ENCODE measurements at places on chromosomes 13 and 19.

DNA sequence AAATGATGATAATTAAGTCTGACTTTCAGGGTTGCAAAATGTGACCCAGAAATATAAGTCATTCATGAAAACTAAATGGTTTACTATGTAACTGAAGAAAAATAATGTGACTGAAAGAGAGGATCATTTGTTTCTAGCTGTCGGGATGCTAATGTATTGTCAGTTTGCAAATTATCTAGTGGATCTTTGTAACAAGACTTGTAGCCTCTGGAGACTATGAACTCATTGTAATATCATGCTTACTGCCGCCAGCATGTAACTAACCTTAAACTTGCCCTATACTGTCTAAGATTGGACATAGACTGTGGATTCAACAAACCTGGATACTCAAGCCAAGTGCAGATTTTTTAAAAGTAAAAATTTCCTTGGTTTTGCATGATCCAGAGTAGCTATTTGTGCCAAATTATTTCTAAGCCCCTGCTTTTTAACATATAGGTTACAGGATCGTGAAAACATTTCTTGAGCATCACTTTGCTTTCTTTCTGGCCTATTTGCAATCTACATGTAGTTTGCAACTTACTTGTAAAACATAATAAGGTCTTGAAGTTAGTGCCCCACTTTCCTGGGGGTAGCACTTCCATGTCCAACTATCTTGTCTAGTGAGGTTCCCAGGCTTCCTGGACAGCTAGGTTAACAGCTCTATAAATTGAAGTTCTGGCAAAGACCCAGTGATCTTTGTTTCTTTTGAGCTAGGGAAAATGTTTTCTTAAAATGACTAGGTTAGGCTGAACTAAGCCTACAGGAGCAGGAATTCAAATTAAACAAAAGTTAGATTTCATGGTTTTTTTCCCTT lies 3.3 kb upstream of the POSTN start:
- no peak for DNase-seq

GRCh38 chr13:113552786-113553434 lies 31.6 kb upstream of the TFDP1 start:
- no peak for DNase-seq

- no peak for DNase-seq
These were observed 17.6 kb downstream of the KDM4B start for GRCh38 chr19:4986471-4986891.

- no peak for DNase-seq
These were observed 117.4 kb upstream of the WASF3 start for GRCh38 chr13:26440111-26440510.

GRCh38 chr13:41345914-41346589 lies 35.0 kb downstream of the NAA16 start:
- DNase-seq = no peak

DNA sequence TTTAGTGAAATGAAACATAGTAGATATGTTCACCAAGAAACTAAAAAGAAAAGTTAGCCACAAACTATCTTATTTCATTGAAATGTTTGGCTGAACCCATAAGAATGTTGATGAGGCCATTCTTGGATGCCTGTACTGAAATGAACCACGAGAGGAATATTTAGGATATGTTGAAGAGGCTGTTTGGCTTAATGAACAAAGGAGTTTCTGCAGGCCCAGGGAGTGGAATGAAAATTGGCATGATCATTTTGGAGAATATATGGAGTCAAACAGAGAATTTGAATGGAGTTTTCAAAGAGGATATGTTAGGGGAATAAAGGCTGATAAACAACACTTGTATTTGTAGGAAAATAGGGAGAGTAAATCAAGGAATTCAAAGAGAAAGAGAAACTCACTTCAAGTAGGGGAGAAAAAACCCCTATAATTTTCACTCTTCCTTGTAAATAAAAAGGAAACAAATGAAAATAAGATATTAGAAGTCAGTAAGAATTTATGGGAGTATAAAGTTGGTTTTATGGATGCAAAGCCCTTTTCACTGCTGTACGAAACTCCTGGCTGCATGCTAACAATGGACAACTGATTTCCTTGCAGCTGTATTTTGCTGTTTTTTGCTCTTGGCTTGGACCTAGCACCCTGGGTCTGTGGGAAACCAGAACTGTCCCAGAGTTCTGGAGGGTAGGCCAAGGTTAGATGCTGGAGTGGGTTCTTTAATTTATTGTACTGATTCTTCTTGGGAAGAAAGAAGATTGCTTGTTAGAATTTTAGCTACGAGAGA lies 36.5 kb downstream of the KL start:
- no peak for DNase-seq

GRCh38 chr13:46313024-46313423 lies 74.0 kb downstream of the RUBCNL start:
- no peak for DNase-seq

DNA sequence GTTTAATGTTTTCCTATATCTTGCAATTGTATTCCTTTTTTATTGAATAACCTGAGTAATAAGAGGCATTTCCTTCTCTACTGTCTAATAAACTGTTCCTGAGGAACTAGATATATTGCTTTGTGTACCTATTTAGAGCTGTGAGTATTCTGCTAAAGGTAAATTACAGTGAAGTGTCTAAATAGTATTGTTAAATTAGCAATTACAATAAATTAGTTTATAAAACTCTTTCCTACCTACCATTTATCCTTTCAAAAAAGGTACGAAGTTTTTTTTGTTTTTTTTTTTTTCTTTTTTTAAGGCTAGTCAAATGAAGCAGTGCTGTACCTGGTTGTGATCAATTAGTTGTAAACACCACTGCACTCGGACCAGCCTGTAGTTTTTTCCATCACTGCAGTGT lies 34.8 kb downstream of the TM9SF2 start:
- DNase-seq = no peak

GRCh38 chr13:43353631-43354030 lies 330.2 kb downstream of the DNAJC15 start:
- DNase-seq = no peak

DNA sequence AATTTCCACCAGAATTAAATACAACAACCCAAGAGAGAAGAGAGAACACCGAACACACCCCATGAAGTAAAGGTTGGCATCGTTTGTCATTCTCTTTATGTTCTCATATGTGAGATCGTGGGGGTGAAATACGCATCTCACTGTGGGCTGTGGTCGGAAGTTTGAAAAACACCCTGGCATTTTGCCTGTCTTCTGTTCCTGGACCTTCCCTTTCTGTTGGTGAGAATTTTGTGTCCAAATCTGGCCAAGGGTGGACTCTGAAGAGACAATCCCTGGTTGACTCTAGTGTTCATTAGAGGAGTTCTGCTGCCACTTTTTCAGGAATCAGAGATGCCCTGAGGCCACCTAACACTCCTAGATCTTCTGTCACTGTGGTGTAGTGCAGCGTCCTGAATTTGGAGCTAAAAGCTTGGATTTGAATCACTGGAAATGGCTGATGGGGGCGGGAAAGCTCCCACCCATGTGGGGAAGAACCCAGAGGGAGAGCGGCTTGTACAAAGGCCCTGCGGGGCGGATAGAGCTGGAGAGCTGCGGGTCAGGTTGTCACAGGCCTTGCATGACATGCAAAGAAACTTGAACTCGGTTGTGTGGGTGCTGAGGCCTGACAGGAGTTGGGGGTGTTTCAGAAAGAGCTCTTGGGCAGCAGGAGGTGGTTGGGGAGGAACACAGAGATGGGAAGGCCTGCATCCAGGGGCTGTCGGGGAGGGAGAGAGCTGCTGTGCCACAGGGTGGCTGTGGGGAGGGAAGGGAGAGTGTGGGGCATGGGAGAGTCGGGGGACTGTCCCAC lies 11.1 kb upstream of the SPATA13 start:
- no peak for DNase-seq

GRCh38 chr19:54339646-54340358 lies 840 bp upstream of the LILRA4 start:
- no peak for DNase-seq

DNA sequence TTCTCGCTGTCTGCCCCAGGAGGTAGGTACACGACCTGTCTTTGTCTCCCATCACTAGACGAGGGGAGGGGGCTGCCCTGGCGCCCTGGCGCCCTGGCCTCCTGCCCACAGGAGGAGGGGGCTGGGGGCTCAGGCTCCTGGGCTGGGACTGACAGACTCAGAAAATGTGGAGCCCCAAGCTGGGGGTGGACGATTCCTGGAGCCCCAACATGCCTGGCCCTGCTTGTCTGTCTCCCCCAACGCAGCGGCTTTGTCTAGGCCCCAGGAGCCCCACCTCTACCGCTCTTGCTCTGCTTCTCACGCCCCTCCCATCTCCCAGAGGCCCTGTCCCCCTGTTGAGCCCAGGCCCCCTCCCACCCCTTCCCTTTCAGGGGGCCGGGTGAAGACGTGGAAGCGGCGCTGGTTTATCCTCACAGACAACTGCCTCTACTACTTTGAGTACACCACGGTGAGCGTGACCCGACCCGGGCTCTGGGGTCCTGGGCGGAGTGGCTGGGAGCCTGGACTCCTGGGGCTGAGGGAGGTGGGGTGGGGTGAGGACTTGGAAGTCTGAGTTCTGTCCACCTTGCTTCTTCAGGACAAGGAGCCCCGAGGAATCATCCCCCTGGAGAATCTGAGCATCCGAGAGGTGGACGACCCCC lies 8.6 kb downstream of the CYTH2 start:
- no peak for DNase-seq

DNA sequence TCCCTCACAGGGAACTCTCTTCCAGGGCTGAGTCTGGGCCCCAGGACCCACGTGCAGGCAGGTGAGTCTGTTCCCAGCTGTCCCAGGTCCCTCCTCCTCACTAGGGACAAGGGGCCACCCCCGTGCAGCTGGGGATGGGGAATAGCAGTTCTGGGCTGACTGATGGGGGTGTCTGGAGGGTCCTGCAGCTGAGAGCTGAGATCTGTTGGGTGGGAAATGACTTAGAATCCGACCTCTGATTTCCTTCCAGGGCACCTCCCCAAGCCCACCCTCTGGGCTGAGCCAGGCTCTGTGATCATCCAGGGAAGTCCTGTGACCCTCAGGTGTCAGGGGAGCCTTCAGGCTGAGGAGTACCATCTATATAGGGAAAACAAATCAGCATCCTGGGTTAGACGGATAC lies 461 bp downstream of the LILRA2 start:
- DNase-seq = no peak

DNA sequence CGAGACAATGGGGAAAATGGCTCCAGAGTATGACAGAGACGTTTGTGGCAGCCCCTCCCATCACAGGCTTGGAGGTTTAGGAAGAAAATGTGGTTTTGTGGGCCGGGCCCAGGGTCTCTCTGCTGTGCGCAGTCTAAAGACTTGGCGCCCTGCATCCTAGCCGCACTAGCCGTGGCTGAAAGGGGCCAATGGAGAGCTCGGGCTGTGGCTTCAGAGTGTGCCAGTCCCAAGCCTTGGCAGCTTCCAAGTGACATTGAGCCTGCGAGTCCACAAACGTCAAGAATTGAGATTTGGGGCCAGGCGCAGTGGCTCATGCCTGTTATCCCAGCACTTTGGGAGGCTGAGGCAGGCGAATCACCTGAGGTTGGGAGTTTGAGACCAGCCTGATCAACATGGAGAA lies 513.1 kb downstream of the PCDH17 start:
- DNase-seq = no peak

DNA sequence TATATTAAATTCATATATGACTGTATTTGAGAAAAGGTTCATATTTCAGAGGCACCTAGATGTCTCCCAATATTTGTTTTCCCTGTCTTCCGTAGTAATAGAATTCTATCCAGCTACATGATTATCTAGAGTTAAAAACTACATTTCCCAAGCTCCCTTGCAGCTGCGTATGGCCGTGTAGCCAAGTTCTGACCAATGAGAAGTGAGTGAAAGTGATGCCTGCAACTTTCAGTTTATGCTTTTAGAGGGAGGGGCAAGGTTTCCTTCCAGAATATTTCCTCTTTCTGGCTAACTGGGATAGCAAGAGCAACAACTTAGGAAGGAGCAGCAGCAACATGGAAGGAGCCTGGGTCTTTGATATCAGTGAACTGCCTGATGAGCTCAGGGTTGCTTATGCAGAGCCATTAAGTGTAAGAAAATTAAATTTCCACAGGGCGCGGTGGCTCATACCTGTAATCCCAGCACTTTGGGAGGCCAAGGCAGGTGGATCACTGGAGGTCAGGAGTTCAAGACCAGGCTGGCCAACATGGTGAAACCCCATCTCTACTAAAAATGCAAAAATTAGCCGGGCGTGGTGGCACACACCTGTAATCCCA lies 23.2 kb upstream of the CYP2A13 start:
- no peak for DNase-seq

GRCh38 chr19:43408043-43408442 lies 6.6 kb upstream of the TEX101 start:
- DNase-seq = no peak

DNA sequence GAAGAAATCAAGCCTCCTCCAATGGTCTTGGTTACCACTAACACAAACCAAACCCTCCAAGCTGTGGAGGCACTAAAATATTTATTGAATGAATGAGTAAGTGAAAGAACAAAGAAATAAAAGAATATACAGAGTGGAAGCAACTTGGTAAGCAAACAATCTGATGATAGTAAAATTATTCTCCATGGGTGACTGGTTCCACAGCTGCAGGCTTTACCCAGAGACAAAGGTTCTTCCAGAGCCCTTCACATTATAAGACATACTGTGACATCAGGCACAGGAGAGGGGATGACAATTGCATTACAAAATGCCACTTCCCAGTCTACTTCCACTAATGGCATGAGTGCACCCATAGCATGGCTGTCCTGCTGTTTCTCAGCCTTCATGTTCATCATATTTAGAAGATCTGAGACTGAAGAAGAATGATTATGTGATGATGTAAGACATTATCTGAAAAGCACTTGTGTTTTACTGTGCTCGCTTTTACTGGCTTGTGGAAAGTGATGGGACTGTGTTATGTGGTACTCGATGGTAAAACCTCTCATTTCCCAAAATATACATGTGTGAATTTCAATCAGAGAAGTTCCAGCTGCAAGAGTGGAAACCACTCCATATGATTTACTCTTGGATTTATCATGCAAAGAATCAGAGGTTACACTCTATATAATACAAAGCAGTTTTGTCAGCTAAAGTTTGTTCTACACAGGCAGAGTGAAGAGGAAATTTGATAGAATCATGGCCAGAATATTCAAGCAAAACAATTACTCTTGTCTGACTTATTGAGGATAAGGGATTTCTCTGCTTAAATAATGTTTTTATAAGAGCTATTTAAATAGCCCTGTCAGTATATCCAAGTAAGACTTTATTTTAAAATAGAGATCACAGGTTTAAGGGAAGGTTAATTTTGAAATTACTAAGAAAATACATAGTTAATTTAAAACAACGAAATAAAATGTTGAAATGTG lies 220.2 kb upstream of the NBEA start:
- DNase-seq = no peak

GRCh38 chr13:73767747-73768315 lies 366.4 kb downstream of the KLF12 start:
- DNase-seq = no peak

- no peak for DNase-seq
These were observed 13.1 kb upstream of the FOXO1 start for GRCh38 chr13:40679480-40679985.

DNA sequence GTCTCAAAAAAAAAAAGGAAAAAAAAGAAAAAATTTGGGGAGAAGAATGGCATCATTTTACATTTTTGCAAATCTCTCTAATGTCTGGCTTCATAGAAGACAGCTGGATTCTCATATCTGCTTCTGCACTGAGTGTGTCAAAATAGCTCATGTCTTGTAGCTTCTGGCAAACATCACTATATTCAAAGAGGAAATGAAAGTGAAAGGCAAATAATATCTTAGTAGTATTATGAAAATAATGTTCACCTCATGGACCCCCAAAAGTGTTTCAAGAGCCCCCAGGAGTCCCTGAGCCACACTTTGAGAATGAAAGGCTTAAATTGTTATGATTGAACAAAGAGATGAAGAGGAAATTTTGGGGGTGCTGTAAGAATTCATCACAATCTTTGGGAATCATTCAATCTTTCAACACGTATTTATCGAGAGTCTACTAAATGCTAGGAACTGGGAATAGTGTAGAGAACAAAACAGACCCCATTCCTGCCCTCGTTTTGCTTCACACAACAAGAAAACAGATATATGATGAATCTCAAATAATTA lies 1.2 kb upstream of the SLC6A16 start:
- DNase-seq = no peak

Data from RKO (cell line).